ENCODE measurements at places on chromosomes 4 and X. TPM values are rescaled to one million over a fixed set of nuclear protein-coding genes. Genes with fewer than 3 reads are reported as not detected.

The HGFAC gene
- not detected for total RNA-seq

The NDP gene
- total RNA-seq, result not detected

The CLDN22 gene
- not detected for total RNA-seq

The ARSJ gene
- total RNA-seq, result 0.10 TPM

The DCAF4L1 gene
- 0.21 TPM for total RNA-seq

The FAM236B gene
- not detected for total RNA-seq

The TRAPPC11 gene
- 21.4 TPM for total RNA-seq

The NEIL3 gene
- 6.3 TPM for total RNA-seq

The DNAAF6 gene
- total RNA-seq, result 0.10 TPM

The CFAP99 gene
- 0.10 TPM for total RNA-seq

The SSX4B gene
- total RNA-seq, result not detected

The UNC5C gene
- total RNA-seq, result not detected

The LRPAP1 gene
- 82.9 TPM for total RNA-seq

The ARHGAP6 gene
- total RNA-seq, result 5.4 TPM

The F8 gene
- total RNA-seq, result 3.6 TPM

The RPA4 gene
- total RNA-seq, result 0.42 TPM

The EDA2R gene
- total RNA-seq, result 0.10 TPM

The IL21 gene
- not detected for total RNA-seq

The VAMP7 gene
- 48.6 TPM for total RNA-seq

The FDCSP gene
- total RNA-seq, result not detected

The FOXR2 gene
- total RNA-seq, result not detected

The ARHGAP4 gene
- 199 TPM for total RNA-seq

The MAGEE1 gene
- 6.4 TPM for total RNA-seq

The P2RY10 gene
- 140 TPM for total RNA-seq

The CT45A3 gene
- not detected for total RNA-seq

The TXK gene
- total RNA-seq, result 74.9 TPM

The MMRN1 gene
- total RNA-seq, result 8.1 TPM

The SUPT20HL1 gene
- not detected for total RNA-seq

The CPXCR1 gene
- total RNA-seq, result not detected

The CXCR3 gene
- 4.1 TPM for total RNA-seq

The CENPVL2 gene
- total RNA-seq, result not detected

The RIPPLY1 gene
- total RNA-seq, result not detected

The RBM47 gene
- 59.3 TPM for total RNA-seq

The GJB1 gene
- total RNA-seq, result not detected

The SRPX2 gene
- total RNA-seq, result not detected

The HAUS7 gene
- total RNA-seq, result 11.8 TPM

The ZNF185 gene
- 24.9 TPM for total RNA-seq

The CSAG2 gene
- total RNA-seq, result not detected

The UGT2B17 gene
- 0.94 TPM for total RNA-seq

The IL15 gene
- total RNA-seq, result 6.5 TPM

The MAGEA2 gene
- not detected for total RNA-seq

The PABPC5 gene
- total RNA-seq, result not detected

The SCLT1 gene
- 48.4 TPM for total RNA-seq

The SSX2B gene
- total RNA-seq, result not detected

The HELT gene
- not detected for total RNA-seq

The SATL1 gene
- not detected for total RNA-seq

The AR gene
- 0.10 TPM for total RNA-seq

The CTAG1B gene
- total RNA-seq, result not detected

The QRFPR gene
- total RNA-seq, result not detected

The SPARCL1 gene
- total RNA-seq, result not detected

The BTC gene
- 0.10 TPM for total RNA-seq

The GSX2 gene
- not detected for total RNA-seq

The GC gene
- total RNA-seq, result not detected

The AFF2 gene
- 16.2 TPM for total RNA-seq

The ITIH6 gene
- not detected for total RNA-seq

The HTR2C gene
- total RNA-seq, result not detected

The NHSL2 gene
- total RNA-seq, result 1.3 TPM

The CXCL13 gene
- not detected for total RNA-seq

The MAGIX gene
- 0.42 TPM for total RNA-seq

The GPR34 gene
- 1.5 TPM for total RNA-seq

All from mononuclear cell (primary cell).